ENCODE measurements at places on chromosomes 5 and 9.

DNA sequence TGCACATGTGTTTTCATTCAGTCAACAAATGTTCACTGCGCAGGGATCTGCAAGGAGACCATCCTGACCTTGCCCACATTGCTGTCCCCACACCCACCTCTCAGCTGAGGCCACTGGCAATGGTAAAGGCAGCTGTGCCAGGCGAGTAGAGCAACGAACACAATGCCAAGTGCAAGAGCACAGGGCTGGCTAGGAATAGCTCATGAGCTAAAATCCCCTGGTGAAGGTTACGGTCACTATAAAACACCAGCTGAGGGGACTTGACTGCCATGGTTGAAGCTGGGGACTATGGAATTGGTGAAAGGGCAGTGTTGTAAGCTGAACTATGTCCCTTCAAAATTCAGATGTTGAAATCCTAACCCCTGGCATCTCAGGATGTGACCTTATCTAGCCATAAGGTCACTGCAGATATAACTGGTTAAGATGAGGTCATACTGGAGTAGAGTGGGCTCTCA lies 96.1 kb downstream of the OTULIN start:
- no peak for DNase-seq

GRCh38 chr9:99352826-99353225 lies 130.7 kb downstream of the SEC61B start:
- no peak for DNase-seq

- DNase-seq, result no peak
Measured at GRCh38 chr9:17063535-17064135, 71.2 kb upstream of the CNTLN start.

- DNase-seq, result no peak
Measured at GRCh38 chr5:96388176-96388575, 44.9 kb downstream of the PCSK1 start.

GRCh38 chr9:19787672-19788071 lies 1.2 kb downstream of the SLC24A2 start:
- no peak for DNase-seq

DNA sequence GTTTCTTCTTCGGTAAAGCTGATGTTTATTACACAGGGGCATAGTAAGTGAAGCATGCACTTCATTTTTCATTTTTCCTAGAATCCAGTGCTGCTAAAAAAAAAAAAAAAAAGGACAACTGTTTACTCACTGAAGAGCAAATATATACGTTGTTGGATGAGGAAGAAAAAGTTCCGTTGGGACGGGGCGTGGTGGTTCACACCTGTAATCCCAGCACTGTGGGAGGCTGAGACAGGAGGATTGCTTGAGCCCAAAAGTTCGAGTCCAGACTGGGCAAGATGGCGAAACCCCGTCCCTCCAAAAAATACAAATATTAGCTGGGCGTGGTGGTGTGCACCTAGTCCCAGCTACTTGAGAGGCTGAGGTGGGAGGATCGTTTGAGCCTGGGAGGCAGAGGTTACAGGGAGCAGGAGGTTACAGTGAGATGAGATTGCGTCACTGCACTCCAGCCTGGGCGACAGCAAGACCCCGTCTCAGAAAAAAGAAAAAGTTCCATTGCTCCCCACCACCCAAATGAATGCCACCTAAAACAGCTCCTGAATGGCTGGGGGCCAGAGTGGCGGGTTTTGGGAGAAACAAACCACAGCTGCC lies 60.1 kb upstream of the GNE start:
- DNase-seq, result no peak

GRCh38 chr9:37180138-37180537 lies 59.8 kb downstream of the ZCCHC7 start:
- no peak for DNase-seq

GRCh38 chr9:136283291-136284235 lies 20.3 kb downstream of the CCDC187 start:
- DNase-seq, result peak; percentile 34

- no peak for DNase-seq
Measured at GRCh38 chr5:125484742-125485641, 738.6 kb upstream of the ZNF608 start.

DNA sequence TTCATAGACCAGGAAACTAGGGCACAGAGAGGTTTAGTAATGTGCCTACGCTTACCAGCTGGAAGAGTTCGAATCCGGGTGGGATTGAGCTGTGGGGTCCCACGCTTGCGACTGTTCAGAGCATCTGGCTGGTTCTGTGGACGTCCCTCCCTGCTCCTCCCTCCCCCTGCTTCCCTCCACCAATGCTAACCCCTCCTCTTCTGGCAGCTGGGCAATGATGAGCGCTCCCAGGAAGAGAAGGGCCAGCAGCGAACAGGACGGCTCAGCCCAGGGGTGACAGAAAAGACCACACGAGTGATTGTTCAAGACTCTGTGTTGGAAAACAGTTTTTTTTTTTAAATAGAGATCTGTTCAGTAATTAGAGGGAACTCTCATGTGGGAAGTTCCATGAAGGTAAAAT lies 6.9 kb downstream of the FAM163B start:
- DNase-seq, result no peak

GRCh38 chr5:96220610-96221390 lies 212.2 kb downstream of the PCSK1 start:
- no peak for DNase-seq

DNA sequence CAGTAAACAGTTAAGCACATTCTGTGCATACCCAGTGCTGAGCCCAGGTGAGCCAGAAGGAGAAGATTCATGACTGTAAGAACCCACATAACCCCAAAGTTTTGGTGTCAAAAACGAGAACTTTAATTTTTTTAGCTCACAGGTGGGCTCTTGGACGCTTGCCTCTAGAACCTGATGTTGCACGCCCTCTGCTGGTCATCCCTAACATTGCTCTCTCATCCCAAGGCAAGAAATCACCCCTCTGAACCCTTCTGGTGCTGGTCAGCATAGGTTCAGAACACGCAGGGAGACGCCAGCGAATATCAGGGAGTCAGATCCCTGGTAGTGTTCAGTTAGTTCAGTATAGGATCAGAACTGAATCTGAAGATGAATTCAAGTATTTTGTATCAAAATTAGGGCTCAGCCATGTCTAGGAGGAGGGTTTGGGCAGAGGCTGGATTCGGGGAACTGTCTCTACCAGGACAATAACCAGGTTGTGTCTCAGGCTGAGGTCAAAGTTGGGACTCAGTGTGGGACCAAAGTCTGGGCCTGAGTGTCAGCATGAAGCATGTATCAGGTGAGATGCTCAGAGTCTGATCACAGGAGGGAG lies 4.1 kb upstream of the DNAJB5 start:
- no peak for DNase-seq

- DNase-seq, result no peak
Measured at GRCh38 chr9:113580954-113581311, 117.4 kb downstream of the RGS3 start.

DNA sequence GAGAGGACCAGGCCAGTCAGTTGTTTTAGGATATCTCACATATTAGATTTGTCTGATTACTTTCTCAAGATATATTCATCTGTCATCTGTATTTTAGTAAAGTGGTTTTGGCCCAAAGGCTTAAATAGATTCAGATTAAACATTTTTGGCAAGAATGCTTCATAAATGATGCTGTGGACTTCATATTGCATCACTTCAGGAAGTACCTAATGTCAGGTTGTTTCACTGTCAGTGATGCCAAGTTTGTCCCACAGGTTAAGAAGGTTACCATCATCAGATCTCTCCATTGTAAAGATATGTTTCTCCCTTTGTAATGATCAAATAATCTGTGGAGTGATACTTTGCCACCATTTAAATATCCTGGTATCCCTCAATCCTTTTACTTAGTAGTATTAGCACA lies 37.3 kb downstream of the ERCC6L2 start:
- no peak for DNase-seq

DNA sequence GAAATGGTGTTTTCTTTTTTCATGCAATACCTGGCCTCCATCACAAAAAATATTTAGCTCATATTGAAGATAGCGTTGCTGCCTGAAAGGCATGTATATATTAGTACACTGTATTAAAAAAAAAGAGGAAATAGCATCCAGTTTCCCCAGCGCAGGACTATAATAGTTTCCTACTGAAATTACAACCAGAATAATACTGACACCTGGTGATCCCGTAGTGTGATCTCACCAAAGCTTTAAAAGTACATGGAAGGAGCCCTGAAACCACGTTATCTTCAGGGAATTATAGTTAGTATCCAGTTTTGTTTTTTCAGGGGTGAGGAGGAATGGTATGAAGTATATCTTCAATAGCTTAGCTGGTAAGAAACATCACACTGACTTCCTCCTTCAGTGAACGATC lies 264.9 kb downstream of the CD180 start:
- no peak for DNase-seq

DNA sequence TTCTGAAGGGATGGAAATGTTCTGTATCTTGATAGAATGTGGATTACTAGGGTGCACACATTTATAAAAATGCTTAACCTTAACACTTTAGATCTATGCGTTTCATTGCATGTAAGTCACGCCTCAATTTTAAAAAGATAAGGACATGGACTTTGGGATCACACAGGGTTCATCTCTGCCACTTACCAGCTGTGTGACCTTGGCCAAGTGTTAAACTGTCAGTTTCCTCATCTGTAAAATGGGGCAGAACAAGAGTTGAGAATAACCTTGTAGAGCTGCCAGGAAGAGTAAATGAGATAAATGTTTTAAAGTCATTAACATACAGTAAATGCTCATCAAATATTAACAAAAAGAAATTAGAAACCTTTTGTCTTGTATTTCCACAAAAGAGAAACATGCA lies 53.5 kb downstream of the NR6A1 start:
- DNase-seq, result no peak

GRCh38 chr5:44845777-44846176 lies 37.0 kb downstream of the MRPS30 start:
- no peak for DNase-seq

- no peak for DNase-seq
Measured at GRCh38 chr9:82621447-82621846, 441.5 kb downstream of the RASEF start.

DNA sequence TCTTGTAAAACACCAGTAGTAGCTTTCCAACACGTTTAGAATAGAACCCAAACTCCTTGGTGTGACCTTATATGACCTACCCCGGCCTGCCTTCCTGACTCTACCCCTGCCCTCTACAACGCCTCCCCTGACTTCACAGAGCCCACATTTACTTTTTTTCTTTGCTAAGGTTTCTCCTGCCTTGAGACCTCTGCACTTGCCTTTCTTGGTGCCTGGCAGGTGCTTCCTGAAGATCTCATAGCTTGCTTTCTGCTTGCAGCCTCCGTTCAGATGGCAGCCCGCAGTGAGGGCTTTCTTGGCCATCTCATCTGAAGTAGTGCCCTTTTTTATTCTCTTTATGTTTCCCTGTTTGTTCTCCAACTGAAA lies 24.3 kb downstream of the NUP214 start:
- no peak for DNase-seq

DNA sequence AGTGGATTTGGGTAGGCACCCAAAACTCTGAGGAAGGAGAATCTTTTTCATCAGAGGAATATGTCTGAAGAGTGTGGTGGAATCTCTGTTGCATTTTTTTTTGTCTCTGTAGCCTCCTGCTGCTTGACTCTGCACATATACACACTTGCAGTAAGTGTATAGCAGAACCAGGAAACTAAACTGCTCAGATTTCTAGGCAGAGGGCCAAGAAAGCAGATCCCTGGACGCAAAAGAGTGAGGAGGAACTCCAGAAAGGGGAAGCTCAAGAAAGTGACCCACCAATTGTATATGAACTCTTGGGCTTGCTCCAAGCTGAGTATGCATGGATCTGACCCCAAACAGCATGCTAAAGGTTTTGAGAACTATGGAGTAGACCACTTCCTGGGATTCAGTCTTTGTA lies 181.8 kb downstream of the GADD45G start:
- DNase-seq, result no peak

- DNase-seq, result no peak
Measured at GRCh38 chr9:78314550-78314949, 17.6 kb downstream of the PSAT1 start.

DNA sequence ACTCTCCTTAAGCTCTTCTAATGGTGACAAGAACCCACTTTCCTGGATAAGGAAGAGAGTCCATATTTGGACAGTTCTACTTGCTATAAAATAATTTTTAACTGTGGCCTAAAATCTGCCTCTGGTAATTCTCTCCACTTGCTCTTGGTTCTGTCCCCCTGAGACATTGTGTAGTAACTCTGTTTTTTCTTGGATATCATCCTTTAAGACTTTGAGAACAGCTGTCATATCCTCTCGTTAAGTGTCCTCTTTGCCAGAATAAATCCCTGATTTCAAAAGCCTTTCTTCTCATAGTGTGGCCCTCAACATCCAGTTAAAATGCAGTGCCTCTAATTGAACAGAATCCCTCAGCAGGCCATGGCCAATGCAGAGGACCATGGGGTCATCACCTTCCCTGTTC lies 101.5 kb downstream of the ARHGEF28 start:
- no peak for DNase-seq

DNA sequence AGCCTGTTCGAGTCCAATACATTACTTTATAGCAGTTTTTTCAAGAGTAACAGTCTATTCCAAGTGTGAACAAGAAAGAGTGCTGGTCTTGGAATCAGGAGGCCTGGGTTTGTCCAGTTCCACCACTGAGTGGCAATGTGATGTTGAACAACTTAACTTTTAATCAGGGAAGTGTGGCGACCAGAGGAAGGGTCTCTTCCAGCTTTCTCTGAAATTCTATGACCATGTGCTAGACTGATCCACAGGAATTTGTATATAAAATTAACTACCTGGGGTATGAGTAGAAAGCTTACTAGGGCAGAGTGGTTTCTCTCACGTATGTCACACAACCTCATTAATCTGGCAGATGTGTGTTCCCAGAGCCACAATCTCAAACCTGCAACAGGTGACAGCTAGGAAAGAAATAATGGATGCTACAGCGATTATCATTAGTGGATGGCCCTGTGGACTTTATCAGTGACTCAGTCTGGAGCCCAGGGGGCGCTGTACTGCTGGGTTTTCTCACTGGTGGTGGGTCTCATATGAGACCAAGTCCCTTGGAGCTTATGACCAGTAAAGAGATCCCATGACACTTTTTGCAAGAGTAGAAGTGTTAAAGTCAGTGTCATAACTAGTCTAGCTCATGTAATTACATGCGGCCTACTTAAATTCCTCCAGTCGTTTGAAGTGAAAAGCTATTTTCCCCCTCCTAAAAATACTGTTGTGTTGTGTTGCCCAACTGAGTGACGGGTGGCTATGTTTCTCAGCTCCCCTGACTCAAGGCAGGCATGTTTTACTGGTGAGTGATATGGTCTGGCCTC lies 116.5 kb downstream of the GDNF start:
- DNase-seq, result no peak

Measured in stimulated activated CD8-positive, alpha-beta memory T cell treated with anti-CD3 and anti-CD28 coated beads, Interleukin-4, amount 100 ng/mL, for 1 hour (primary cell).